Smooth muscle cell of the brain vasculature (primary cell): ENCODE measurements at places on chromosomes 2 and 18.

DNA sequence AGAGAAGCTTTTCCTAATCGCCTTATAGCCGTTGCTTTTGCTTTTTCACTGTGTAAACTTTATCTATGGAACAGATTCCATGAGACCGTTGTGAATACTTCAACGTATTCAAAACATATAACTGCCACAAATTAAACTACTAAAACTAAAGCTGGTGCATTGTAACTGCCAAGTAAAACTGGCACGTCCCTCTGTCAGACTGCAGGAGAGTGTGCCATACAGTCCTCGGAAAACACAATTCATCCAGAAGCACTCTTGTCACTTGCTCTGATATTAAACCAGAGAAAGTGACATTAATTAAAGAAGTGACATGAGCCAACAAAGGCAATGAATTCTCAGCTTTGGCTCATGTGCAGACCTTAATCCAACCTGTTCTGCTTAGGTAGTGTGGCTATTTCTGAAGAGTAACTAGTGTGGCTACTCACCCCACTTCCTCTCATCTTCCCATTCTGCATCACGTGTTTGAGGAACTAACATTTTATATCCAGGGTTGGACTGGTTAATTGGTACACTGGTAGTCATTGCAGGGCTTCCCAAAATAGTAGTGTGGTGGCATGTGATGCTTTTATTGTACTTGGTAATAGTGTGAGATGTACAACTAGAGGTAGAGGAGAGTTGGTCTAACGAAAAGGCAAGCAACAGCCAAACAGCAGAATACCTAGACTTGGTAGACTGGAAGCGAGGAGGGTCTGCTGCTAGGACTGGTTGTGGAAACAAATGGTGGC lies 9.7 kb downstream of the VRK2 start:
- DNase-seq: no peak

- DNase-seq: no peak
Measured at GRCh38 chr2:142754182-142754581, 123.3 kb upstream of the KYNU start.

GRCh38 chr18:49590608-49591007 lies 28.8 kb downstream of the LIPG start:
- DNase-seq: no peak

DNA sequence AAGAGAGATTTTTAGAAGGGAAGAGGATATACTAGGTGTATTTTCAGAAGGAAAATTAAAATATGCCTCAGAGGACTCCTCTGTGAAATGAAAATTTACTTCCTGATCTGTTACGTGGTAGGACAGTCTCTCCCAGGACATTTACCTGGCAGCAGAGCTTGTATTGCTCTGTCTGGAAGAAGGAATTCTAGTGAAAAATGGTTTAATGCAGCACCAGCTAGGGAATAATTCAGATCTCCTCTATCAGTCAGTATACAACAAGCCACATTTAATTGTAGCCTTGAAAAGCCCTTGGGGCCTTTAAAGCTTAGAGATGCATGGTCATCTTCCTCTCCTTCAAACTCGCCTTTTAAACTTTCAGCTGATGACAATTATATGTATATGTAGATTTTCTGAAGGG lies 49.6 kb downstream of the PIK3C3 start:
- no peak for DNase-seq

DNA sequence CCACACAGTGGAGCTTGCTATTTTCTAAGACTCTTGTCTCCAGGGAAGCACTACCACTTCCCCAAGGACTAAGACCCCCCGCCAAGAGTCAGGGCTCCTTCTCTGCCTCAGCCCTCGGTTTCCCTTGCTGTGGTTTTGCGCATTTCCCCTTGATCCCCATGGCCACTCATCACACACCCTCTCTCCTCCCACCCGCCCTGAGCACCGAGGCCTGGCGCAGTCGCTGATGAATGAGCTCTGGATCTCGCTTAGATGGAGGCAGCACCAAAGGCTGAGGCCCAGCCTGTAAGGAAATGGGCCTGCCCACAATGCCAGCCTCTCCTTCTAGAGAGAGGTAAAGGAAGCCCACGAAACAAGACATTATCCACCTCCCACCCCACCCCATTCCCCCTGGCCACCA lies 96.9 kb downstream of the TNS1 start:
- no peak for DNase-seq

- no peak for DNase-seq
Measured at GRCh38 chr2:65554765-65555591, 122.6 kb upstream of the SPRED2 start.

- DNase-seq: peak; percentile 2
Measured at GRCh38 chr18:79068341-79068936, 755 bp upstream of the ATP9B start.

DNA sequence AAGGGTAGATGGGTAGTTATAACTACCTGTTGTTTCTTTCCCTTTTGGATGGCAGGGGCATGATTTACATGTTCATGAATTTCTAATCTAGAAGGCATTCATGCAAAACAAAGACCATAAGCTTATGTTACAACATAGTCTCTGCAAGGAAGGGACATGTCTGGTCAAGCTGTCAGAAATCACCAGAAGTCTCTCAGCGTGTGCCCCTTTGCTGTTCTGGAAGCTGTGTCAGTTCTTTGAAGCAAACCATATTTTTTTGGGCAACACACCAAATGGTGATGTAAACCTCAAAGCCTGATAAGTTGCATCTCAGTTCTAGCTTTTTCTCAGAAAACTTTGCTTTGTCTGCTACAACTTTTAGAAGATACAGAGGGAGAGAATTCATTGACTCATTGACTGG lies 173.5 kb upstream of the CTAGE1 start:
- DNase-seq: peak; percentile 44

DNA sequence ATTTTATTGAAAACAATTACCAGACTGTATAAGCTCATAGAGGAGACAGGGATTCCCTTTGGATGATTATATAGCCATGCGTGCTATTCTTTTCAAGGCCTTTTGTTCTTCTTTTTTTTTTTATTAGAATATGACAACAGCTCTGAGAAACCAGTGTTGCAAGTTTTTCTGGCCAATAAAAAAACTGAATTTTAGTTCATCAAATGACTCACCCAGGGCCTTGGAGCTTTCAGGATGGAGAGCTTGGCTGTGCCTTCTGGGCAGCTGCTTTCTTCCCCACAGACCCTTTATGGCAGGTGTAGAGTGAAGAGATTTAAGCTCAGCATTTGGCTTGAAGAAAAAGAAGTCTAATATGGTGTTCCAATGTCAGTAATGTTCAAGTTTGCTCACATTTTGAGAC lies 497.9 kb upstream of the FANCL start:
- DNase-seq: no peak

DNA sequence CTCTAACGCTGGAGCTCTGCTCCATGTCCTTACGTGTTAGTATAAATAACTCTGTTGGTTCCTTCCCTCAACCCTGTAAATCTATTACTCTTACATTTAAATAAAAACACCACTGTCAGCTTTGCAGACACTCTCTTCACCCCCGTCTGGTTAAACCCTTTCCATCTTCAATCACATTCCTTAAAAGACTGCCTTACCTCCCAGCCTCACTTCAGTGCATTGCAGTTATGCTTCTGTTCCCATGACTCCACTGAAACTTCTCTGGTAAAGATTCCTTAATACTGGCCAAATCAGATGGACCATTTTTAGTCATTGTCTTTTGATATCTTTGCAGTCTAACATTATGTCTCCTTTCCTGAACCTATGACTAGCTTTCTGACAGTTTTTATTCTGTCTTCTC lies 61.7 kb downstream of the EML4 start:
- DNase-seq: no peak

GRCh38 chr18:49967171-49967570 lies 153.8 kb upstream of the ACAA2 start:
- no peak for DNase-seq

- no peak for DNase-seq
Measured at GRCh38 chr18:51946946-51947345, 393.1 kb upstream of the DCC start.

DNA sequence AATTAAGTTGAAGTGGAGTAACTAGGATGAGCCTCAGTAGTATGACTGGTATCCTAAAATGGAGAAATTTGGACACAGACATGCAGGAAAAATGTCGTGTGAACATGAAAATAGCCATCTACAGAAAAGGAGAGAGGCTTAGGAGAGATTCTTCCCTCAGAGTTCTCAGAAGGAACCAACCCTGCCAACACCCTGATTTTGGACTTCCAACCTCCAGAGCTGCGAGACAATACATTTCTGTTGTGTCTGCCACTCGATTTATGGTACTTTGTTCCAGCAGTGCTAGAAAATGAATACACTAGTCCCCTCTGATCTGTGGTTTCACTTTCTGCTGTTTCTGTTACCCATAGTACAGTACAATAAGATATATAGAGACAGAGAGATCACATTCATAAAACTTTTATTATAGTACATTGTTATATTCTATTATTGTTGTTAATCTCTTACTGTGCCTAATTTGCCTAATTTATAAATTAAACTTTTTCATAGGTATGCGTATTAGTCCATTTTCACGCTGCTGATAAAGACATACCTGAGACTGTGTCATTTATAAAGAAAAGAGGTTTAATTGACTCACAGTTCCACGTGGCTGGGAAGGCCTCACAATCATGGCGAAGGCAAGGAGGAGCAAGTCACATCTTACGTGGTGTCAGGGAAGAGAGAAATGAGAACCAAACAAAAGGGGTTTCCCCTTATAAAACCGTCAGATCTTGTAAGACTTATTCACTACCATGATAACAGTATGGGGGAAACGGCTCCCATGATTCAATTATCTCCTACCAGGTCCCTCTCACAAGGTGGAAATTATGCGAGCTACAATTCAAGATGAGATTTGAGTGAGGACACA lies 41.3 kb downstream of the PLEKHA3 start:
- no peak for DNase-seq

DNA sequence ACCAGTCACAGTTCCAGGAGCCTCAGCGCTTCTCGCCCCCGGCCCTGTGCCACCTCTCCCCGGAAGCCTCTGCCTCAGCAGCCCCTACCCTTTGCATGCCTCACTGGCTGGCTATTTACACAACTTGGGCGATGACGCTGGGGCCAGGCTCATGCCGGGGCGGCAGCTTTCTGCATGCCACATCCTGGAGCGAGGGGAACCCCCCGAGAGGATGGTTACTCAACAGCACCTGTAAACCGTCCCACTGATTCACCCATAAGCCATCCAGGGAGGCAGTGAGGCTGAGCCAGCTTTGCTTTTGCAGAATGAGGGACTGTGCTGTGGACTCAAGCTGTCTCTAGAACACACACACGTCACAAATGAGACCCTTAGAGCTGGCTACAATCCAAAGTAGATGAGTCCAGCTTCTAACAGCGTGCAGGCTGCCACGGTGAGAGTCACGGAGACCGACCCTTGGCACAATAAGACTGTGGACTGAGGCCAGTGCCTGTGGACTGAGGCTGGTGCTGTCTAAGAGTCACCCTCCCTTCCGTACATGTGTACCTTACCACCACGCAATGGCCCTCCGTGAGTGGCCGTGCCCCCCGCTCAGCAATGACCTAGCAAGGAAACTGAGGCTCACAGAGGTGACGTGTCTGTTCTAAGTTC lies 45.6 kb upstream of the ODC1 start:
- DNase-seq: peak; percentile 35

DNA sequence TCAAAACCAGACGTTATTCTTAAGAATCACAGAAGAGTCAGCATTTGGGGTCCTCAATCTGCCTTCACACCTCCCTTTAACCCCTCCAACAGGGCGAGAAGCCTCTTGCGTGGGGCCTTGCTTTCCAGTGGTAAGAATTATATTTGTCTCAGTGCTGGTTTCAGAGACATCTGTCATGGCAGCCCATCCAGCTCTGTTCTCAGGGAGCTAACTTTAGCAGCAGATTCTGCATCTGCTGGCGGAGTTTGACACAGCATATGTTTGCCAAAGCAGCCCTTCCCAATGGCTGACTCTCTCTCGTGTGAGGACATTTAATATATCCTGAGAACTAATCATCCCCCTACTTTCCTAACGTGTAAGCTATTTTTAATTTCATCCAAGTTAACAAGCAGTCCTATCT lies 91.5 kb upstream of the BCL11A start:
- DNase-seq: no peak

GRCh38 chr2:26752656-26753055 lies 11.4 kb upstream of the SLC35F6 start:
- no peak for DNase-seq

DNA sequence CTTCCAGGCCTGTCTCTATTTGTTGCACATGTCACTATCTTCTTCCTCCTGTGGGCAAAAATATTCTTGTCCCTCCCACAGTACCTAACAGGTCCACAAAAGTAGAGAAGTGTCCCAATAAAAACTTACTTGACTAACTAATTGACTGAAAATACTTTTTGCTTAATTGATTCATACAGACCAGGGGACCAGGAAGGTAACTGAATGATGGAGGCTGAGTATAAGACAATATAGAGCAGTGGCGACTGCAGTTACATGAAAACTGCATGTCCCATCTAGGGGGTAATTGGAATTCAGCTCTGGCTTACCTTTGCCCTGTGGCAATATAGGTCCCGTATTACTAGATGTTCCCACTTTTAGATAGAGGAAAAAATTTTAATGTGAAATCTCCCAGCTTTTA lies 112.9 kb upstream of the CREB1 start:
- DNase-seq: no peak
